Activated T-cell treated with anti-CD3 and anti-CD28 coated beads, Interleukin-2, amount 50 U/mL, for 24 hours (primary cell): ENCODE measurements at places on chromosomes 6 and 20.

DNA sequence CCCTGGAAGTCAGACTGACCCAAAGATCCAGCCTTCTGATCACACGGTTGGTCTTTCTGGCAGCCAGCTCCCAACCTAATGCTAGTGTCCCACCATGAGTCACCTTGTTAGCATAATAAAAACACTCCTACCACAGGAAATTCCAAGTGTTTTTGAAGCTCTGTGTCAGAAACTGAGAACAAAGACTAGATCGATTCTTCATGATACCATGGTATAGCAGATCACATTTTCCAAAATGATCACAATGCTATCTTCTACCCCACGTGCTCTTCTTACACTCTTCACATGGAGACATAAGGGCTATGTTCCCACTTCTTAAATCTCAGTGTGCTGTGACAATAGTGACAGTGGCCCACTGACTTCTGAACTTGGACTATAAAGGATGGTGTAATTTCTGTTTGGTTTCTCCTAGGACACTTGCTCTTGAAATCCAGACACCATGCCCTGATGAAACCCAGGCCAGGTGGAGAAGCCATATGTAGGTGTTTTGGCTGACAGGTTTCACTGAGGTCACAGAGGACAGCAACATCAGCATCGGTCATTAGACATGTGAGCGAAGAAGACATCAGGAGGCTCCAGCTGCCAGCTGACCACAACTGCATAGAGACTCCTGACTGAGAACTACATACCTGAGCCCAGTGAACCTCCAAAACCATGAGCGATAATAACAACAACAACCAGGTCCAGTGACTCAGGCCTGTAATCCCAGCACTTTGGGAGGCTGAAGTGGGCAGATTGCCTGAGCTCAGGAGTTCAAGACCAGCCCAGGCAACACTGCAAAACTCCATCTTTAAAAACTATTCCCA, 57.5 kb downstream of the MKKS start:
- DNase-seq: no peak

- no peak for DNase-seq
These were observed 966 bp downstream of the CFAP206 start for GRCh38 chr6:87408721-87409155.

DNA sequence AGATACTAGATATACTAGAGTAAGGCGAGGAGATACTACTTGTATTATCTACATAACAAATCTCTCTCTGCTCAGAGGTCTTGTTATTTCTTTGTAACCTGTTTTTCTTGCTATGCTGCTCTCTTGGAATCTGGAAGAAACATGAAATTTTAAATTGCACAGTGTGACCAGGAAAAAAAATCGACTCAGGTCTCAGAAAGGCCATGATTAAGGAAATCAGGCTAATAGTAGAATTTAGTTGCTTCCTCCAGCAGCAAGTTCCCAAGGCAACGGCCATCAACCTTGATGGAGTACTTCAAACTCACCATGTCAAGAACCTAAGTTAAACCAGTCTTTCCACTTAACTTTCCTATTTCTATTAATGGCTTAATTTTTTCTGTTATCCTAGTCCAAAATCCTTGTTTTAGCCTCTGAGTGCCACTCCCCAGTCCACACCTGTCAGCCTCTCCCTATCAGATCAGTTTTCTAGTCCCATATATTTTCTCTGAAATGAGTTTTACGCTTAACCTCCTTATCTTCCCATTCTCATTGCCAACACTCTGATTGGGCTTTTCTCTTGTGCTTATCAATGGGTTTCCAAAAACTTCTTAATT, 87.7 kb upstream of the BEND3 start:
- no peak for DNase-seq

GRCh38 chr20:38842558-38842981, 37.1 kb downstream of the PPP1R16B start:
- DNase-seq: peak; percentile 72

DNA sequence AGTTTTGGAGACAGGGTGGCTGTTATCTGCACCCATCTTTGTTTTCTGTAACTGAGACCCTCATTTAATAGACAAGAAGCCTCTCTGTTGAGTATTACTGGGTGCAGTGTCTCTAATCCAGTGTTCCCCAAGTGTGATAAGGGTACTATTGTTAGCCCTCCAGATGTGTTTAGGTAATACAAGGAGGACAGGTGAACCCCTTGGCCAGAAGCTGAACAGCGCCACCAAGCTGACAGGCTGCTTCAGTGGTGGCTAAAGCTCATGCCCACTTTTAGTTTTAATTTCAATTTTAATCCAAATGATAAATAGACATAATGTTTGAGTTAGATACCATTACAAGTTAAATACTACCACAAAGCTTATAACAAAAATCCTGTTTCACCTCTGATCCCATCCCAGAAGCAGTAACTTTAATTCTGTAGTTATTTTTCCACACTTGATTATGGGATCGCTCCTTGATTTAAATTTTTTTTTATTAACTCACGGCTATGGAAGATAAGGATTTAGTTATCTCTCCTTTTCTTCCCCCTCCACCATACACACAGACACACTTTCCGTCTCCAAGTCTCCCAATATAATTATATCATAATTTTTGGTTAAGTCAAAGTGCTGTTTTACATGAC, 8.4 kb upstream of the STK35 start:
- no peak for DNase-seq

DNA sequence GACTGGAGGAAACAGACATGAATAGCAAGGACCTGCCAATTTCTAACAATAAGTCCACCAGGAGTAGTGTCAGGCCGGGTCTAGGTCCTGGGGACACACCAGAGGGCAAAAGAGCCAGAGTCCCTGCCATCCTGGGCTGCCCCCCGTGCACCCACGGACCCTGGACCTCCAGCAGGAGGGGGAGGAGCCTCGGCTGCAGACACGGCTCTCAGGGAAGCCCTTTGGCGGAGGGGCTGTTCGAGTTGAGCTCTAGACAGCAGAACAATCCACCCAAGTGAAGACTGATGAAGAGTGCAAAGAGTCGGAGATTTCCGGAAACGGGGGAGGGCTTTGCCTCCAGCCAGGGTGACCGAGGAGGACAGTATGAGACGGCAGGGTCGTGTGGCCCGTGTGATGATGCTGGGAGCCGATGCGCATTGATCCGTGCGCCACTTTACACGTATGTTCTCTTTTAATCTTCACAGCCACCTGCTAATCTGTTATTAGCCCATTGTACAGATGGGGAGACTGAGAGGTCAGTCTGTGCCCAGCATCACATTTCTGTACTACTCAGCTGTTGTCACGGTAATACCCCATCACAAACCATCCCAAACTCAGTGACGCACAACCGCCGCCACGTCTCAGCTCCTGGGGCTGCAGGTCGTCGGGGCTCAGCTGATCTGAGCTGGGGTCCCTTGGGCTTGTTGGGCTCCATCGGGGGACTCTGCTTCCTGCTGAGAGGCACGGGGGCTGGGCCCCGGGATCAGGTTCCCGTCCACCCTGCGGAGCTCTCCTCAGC, 502.0 kb downstream of the PREX1 start:
- DNase-seq: no peak

- DNase-seq: no peak
These were observed 357.3 kb downstream of the FOXA2 start for GRCh38 chr20:22226849-22227700.

DNA sequence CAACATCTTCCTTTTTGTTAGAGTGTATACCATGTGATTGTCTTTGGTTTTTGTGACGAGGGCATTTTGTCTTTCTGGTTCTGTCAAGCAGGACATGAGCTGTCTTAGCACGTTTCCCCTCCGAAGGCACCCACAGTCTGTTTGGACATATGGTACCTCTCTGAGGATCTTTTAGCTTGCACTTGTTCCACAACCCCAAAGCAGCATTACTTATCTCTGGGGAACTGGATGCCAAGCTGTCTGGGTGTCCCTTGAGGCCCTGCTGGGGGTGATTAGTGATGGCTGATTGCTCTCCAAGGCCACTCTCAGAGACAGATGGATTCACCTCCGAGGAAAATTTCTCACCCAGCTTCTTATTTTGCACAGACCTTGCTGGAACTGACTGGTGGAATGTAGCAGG, 445.0 kb upstream of the CHD6 start:
- DNase-seq: no peak

DNA sequence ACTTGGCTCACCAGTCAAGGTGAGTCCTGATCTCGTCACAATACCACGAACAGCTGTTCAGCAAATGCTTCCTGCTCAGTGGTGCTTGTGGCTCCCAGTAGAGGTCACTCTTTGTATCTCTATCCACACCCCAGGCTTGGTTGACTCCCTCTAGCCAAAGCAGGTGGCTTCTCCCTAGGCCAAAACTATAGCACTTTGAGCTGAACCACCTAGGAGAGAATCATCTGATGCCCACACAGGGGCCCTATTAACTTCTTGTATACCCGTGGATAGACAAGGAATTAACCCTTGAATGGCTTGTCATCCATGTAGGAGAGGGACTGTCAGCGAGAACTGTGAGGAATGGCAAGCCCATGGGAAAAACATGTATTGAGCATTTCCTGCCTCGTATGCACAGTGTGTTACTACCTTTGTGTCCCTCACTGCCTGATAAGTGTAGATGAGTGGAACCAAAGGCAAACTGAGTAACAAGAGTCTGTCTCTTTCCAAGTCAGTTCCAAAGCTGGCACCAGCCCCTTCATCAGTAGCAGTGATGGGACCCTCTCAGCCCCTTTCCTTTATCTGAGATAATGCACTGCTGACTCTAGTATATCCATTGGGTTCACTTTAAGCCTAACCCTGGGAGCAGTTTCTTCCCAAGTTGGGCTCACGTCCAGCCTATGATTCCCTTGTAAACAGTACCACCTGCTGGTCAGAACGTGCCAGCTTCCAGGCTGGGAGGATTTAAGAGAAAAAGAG, 42.5 kb downstream of the EIF2S2 start:
- peak; percentile 62 for DNase-seq

DNA sequence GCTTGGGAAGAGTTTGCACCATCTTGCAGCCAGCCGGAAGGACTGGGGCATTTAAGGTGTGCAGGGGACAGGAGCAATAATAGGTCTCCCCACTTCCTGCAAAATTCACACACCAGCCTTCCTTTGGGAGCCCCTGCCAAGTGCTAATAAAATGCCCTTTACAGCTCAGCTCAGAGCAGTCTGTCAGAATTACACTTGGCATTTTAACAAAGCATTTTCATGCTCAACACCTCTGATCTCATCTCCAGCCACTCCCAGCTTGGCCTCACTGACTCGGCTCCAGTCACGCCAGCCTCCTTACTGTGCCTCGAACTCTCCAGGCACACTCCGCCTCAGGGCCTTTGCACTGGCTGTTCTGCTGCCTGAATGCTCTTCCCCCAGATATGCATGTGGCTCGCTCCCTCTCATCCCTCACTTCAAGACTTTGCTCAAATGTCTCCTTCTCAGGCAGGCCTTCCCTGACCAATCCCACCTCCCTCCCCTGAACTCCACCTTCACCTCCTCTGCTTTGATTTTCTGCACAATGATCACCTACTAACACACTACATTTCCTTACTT, 43.7 kb downstream of the GRM4 start:
- no peak for DNase-seq

DNA sequence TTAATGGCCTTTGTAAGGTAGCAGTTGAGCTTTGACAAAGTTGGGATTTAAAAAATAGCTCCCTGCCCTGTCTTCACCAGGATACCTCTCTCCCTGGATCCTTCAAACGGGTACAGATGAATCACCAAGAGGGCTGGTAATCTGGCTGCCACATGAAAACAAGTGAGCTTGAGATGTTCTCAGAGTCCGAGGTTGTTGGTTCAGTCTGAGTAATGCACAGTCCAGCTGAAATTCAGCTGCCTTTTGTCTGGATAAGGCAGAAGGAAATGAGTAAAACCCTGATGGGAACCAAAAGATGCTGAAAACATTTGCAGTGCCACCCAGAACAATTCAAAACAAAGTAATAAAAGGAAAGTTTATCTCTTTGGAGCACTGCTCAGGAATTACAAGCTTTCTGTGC, 86.8 kb downstream of the GJA1 start:
- DNase-seq: no peak

DNA sequence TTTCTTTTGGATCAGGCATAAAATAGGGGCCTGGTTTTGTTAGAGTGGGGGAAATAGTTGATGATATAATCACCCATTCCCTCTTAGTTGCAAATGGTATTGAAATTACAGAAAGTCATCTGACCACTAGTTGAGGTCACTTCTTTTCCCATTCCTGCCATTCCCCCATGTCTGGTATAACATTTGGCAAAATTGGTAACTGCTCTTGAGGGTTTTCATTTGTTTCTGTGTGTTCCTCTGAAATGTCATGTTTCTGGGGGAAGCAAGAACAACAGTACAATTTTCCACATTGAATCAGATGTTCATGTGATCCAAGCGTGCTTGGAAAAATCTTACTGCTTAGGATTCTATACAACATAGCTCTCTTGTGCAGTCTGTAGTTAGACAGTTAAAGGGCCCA, 7.3 kb downstream of the AIG1 start:
- DNase-seq: no peak

DNA sequence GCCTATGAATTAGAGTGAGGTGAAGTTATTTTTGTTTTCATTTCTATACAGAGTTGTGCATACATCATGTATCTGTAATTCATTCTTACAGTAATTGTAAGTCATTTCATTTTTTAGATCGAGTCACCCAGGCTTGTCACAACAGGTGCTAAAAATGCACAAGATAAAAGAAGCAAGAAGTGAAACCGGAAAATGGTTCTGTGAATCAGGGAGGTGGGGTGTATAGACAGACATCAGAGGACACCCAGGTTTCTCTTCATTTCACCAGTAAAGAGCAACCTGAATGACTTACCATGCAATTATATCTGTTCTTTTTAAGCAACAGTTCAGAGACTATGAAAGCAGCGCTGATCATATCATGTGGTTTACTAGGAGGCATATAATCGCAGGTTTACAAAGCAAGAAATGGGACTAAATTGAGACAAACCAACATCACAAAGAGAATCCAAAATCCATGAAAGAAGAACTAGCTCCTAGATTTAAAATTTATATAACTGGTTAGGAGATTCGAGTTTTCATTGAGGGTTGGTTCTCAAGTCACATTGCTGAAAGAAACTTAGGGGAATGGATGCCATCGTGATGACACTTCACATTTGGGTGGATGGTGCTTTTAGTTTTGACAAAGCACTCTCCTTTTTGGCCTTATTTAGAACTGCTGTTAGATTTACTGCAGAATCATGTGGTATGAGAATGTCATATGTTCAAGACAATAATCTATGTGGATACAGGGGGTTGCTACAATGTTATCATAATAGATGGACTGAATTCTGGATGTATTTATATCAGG, 27.9 kb upstream of the TBC1D7 start:
- no peak for DNase-seq

DNA sequence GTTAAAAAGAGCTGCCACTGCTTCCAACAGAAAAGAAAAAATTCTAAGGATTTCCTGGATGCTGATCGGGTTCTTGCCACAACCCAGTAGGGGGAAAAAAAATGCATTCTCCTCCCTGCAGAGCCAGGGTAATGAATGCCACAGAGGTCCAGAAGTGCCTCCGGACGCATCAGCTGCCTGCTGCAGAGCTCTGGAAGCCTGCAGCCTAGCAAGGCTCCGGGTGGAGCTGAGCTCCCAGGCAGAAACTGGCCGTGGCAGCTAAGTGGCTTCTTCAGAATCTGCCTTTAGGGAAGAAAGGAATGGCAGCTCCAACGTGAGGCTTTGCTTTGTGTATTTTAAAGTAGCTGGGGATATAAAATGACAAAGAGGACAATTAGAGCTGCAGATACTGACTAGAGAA, 155.0 kb downstream of the CFAP61 start:
- DNase-seq: no peak

- no peak for DNase-seq
These were observed 63.3 kb upstream of the PTGIS start for GRCh38 chr20:49631061-49631716.
